SW480 (cell line): ENCODE measurements at places on chromosomes 16 and 17.

- no peak for DNase-seq
Observed at GRCh38 chr16:65781855-65782254, 584.6 kb upstream of the CDH5 start.

GRCh38 chr17:8438441-8438840 lies 2.8 kb downstream of the NDEL1 start:
- no peak for DNase-seq

DNA sequence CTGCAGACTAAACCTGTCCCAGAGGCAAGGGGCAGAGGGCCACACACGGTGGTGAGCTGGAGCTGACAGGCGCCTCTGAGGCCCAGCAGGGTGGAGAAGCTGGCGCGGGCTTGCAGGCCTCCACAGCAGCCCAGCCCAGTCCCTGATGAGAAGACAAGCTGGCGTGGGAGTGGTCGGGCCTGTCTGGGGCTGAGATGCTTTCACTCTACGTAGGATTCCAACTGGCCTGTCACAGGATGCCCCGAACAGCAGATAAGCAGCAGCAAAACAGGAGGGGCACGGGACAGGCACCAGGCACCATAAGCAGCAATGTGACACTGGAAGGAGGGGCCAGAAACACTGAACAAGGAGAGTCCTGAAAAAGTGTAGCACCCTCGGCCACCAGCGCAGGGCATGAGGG lies 40.1 kb downstream of the PEMT start:
- no peak for DNase-seq

DNA sequence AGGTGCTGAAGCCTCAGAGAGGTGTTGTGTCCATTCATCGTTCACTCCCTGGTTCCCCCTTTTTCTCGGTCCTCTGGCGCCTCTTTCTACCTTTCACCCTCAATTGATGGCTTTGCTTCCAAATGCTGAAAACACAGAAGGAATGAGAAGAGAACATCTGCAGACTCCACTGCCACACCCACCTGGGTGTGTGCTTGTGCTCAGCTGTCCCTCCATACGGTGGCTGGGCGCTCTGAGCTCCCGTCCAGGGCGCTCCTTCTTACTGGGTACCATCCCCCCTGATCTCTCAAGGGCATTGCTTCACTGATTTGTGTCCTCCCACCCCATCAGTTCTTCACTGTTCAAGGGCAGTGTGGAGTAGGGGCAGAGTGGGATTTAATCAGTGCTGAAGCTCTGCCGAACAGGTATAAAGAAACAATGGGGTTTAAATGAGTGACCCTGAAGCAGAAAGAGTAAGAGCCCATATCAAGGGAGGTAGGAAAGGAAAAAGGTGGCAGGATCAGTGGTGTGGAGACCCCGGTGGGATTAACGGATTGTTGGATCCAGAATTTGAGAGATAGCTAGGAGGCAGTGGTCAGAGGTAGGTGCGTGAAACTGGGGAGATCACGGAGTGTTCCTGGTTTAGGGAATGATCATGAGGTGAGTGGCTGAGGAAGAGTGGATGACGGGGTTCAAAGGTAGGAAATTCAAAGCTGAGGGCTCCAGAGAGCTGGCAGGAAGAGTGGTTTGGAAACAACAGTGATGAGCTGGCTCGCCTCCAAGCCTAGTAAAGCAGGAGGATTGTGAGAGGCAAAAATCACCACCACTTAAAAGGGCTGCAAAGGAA lies 40.8 kb downstream of the MRTFB start:
- no peak for DNase-seq

DNA sequence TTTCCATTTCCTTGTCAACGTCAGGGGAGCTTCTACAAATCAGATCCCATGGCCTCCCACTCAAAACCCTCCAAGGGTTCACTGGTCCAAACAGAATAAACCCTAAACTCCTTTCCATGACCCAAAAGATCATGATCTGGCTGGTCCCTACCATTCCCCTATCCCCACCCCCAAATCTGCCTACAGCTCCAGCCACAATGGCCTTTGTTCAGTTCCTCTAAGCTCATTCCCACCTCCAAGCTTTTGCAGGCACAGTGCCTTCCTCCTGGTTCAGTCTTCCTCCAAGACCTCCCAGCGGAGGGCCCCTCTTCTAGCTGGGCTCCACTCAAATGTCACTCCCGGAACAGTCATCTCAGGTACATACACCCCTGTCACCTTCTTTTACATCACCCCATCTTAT lies 2.0 kb downstream of the GPRC5B start:
- no peak for DNase-seq

GRCh38 chr17:6286233-6286632 lies 148.7 kb downstream of the AIPL1 start:
- DNase-seq: no peak

DNA sequence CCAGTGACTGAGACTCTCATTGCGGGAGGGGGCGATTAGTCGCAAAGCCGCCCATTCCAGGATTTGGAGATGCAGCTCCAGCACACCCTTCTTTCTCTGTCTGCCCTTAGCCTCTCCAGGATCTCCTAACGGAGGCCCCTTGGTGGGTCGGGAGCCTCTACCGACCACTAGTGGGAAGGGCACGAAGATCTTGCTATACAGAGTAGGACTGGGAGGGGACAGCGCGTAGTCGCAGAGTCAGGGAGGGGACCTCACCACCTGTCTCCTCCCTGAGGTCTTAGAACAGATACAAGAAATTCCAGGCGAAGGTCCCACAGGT lies 588 bp upstream of the SMTNL2 start:
- DNase-seq: peak; percentile 72

- no peak for DNase-seq
Observed at GRCh38 chr16:54317101-54317611, 30.6 kb upstream of the IRX3 start.

GRCh38 chr16:53740476-53740875 lies 36.5 kb downstream of the FTO start:
- no peak for DNase-seq

DNA sequence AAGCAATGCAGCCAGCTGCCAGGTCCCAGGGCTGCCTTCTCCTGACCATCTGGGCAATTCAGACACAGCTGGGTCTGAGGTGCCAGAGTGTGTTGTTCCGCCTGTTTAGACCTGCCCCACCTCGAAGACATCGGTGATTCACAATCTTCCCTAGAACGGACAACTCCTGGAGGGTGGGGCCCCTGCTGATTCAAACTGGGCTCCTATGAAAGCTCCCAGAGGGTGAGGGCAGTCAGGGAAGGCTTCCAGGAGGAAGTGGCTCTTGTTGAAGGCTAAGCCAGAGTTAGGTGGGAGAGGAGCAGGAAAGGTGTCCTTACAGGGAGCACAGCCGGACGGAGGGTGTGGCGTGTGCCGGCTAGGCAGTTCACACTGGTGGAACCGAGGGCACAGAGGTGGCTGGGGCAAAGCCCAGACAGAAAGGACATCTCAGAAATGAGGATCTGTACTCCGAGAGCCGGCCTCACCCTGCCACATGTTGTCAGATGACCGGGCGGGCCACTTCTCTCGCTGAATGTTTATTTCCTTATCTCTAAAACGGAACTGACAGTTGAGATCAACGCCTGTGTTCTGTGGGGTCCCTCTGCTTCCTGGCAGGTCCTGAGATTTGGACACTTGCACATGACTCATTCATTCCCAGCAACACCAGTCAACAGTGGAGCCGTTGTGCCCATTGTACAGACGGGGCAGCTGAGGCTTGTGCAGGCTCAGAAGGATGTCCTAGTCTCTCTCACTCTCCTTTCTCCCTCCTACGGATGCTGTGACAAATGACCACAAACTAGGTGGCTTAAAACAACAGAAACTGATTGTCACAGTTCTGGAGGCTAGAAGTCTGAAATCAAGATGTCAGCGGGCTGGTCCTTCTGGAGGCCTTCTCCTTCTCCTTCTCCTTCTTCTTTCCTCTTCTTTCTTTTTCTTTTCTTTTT lies 26.9 kb upstream of the LITAF start:
- no peak for DNase-seq

- DNase-seq: no peak
Observed at GRCh38 chr16:30353438-30354129, 1.5 kb downstream of the CD2BP2 start.

- no peak for DNase-seq
Observed at GRCh38 chr17:78000341-78000740, 41.8 kb downstream of the TNRC6C start.

DNA sequence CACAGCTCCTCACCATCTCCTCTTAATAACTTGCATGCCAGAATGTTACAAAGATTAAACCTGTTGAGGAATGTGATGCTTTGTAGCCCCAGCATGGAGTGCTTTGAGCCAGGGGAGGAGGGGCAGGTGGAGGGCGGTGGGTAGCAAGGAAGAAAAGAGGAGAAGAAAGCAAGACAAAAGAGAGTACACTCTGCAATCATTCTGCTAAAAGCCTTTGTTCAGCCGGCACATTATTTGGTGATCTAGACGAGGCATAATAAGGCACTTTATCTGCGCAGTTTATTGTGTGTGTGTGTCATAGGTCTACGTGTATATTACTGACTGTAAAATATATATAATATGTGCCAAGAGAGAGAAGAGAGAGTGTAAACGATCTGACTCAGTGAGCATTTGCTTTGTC lies 139.1 kb downstream of the SOX9 start:
- no peak for DNase-seq

DNA sequence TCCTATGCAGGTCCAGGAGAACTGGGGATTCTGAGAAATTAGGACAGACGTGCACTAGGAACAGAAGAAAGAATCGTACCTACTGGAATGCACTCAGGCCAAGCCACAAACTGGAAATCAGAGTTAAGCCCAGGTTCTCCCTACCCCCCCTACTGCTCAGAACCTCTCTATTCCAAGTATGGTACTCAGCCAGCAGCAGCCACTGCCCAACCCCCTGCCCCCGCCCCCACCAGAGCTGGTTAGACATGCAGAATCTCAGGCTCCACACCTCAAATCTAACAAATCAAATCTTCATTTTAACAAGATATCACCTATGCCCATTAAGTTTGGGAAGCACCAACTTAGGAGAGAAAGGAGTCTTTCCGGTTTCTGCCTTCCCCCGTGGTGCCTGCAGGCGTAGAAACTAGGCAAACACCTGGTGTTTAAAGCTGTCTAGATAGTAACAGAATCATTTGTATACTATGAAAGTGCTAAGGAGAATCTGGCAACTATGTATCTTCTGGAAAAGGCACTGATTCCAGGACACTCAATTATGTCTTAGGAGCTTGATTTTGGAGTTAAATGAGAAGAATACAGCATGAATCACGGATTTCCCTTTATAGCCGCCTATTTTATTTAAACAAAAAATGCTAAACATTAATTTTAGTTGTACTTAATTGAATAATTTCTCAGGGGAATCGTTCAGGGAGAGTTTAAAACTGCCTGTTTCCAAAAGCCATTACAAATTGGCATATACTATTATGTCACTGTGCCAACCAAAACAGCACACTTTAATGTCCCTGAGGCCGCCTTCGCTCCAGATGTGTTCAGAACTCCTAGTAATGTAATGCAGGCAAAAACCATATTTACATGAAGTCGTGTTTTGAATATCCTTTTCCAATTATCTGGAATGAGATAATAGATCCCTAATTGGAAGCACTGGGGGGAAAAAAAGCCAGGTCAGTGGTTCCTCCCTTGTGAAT lies 166.5 kb downstream of the STX8 start:
- no peak for DNase-seq

DNA sequence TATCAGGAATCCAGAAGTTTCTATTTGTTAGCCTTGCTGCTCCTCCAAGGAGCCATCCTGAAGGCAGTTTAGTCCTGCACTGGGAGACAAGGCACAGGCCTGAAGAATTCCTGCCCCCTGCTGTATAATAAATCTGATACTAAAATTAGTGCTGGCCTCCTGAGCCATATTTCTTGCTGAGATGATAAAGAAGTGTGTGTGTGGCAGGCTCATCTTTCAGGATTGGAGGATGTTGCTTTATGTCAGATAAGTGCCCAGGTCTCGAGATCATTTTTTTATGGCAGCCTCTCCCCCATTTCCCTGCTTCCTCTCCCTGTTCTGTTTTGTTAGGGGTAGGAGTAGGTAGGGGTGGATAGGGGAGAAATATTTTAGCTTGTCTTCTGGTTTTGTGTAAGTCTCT lies 26.0 kb downstream of the MSI2 start:
- DNase-seq: no peak

GRCh38 chr17:6556121-6557039 lies at the start of gene PITPNM3:
Gene PITPNM3 (minus strand): TSS chr17:6556555. CDS start chr17:6556406, 149 bp downstream.
- DNase-seq: no peak

DNA sequence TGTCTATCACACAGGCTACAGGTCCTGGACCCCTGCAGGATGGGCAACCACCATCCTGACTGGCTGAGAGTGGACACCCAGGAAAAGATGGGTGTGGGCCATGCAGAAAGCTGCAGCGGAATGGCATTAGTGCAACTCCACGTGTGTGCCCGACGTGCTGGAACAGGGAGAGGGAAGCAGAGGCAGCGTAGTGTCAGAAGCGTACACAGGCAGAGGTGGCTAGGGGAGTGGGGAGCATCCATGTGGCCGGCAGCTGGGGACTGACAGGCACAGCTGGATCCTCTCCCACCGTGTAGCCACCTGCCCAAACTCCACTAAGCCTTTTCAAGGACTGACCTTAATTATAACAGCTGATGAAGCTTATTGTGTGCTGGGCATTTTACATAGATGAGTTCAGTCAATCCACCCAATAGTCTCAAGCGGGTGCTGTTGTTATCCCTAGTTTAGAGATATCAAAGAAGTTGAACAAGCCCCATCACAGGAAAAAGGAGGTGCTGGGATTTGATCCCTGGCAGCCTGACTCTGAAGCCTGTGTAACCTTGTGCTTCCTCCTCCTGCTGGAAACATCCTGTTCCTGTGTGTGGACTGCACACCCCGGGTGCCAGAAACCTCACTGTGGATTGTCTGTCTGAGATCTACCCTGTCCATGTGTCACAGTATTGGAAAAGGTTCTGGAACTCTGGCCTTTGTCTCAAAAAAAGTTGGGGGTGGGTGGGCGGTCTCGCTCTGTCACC lies 114.0 kb downstream of the PRKCA start:
- DNase-seq: no peak

DNA sequence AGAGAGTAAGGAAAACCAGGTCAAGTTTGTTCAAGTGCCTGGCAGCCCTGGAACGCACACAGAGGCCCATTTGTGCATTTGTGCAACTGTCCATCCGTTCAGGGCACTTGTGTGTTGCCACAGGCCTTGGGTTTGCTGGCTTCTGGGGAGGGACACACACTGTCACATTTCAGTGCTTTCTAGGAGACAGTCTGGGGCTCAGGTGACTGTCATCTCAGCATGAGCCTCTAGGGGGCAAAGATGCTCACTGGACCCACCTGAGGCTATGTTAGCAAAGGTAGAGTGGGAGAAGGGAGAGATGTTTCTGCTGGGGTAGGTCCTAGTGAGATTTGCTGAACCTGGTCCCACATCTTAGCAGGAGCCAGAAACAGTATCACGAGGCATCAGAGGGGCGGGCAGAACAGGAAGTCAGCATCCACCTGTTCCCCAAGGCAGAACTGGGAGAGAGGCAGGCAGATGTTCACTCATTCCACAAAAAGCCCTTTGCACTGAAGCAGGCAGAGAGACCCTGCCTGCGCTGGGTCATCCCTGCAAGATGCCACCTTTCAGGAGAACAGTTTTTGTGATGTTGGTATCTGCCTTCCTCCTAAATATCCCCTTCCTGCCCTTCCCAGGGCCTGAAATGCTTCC lies 48.5 kb downstream of the RAI1 start:
- DNase-seq: peak; percentile 54

GRCh38 chr17:49741009-49741691 lies 22.8 kb downstream of the FAM117A start:
- no peak for DNase-seq

GRCh38 chr17:19364699-19365498 lies 2.4 kb upstream of the B9D1 start:
- DNase-seq: no peak

- DNase-seq: no peak
Observed at GRCh38 chr16:1451702-1452392, 7.5 kb upstream of the CCDC154 start.

- no peak for DNase-seq
Observed at GRCh38 chr17:77535892-77536291, 395.1 kb downstream of the SEC14L1 start.
